ENCODE measurements at places on chromosomes 2 and 18. TPM values are rescaled to one million over a fixed set of nuclear protein-coding genes. Genes with fewer than 3 reads are reported as not detected.

- ATAC-seq = no peak
These were observed 4.4 kb downstream of the CAPN14 start for GRCh38 chr2:31212659-31213600.

GRCh38 chr2:220789961-220790360 lies 782.1 kb downstream of the EPHA4 start:
- ATAC-seq = no peak

Gene ALPG
- total RNA-seq = not detected

Gene CERKL
- total RNA-seq = not detected

Gene GALR1
- not detected for total RNA-seq

GRCh38 chr2:26560892-26561291 lies 80.3 kb downstream of the CIB4 start:
- no peak for ATAC-seq

Gene MARCO
- not detected for total RNA-seq

Gene TUBA3E
- total RNA-seq = not detected

GRCh38 chr2:25972049-25972823 lies 10.1 kb downstream of the KIF3C start:
- ATAC-seq = no peak

All from activated T-helper 17 cell treated with anti-CD3 and anti-CD28 coated beads, Interleukin-2, amount 50 U/mL, for 72 hours (primary cell).